ENCODE measurements at places on chromosomes 4 and X.
A peak's percentile ranks its signal among the peaks of the same experiment; 100 is the strongest.

- no peak for DNase-seq
Observed at GRCh38 chr4:86482306-86483172, 111.6 kb upstream of the PTPN13 start.

DNA sequence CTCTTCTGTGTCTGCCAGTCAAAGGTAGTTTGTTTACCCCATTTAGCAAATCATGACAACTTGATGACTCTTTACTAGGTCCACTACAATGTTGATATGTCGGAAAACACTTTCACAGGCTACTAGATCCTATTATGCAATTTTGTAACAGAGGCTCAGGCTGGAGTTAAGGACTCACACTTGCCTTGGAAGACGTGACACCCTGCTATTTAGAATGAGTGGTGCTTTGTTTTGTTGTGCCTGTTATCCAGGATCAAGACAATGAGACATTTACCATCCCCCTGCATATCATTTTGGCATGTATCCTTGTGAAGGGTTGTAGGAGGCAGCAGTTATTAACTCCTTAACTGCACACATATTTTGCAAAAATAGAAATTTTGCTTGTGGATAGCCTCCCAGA is 263.7 kb downstream of the IL1RAPL1 start:
- no peak for DNase-seq

- DNase-seq = no peak
Observed at GRCh38 chr4:84915396-84915780, 51.1 kb downstream of the WDFY3 start.

GRCh38 chr4:1579001-1579900 is 104.9 kb downstream of the FAM53A start:
- peak; percentile 93 for DNase-seq

DNA sequence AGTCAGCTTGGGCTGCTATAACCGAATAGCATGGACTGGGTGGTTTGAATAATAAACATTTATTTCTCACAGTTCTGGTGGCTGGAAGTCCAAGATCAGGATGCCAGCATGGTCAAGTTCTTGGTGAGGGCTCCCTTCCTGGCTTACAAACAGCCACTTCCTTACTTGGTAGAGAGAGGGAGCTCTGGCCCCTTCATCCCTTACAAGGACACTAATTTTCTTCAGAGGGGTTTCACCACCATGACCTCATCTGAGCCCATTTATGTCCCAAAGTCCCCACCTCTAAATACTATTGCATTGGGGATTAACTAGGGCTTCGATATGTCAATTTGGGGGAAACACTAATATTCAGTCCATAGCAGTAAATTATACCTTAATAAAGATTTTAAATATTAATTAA is 61.8 kb downstream of the CLNK start:
- no peak for DNase-seq

- peak; percentile 14 for DNase-seq
Observed at GRCh38 chr4:118335324-118335723, 17.5 kb downstream of the PRSS12 start.

DNA sequence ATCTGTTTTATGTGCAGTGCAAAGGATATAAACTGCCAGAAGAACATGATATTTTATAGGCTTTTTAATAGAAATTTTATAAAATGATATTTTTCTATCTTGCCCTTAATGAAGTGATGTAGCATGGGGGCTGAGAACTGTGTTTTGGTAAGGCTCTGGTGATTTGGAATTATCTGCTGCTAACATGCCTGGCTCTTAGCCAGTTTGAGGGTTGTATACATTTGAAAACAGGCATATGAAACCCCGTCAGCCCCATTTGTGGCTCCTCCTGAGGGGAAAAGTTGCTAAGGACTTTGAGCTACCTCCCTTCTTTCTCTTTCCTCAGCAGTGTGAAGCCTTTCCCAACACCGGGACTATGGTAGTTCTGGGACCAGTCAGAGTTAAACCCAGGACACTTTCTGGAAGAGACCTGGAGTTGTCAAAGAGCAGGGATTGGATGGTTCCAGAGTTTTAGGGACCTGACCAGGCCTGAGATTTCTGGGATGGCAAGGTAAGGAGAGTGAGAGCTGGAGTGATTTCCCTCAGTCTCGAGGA is 4.7 kb downstream of the SFRP2 start:
- no peak for DNase-seq

Data from AG08396 (cell line).